ENCODE measurements at places on chromosomes 3 and 15. TPM values are rescaled to one million over a fixed set of nuclear protein-coding genes. Genes with fewer than 3 reads are reported as not detected.

Gene MINDY4B
- not detected for polyA plus RNA-seq

Gene ATXN7
- polyA plus RNA-seq = 31.6 TPM

Gene HIGD2B
- 0.21 TPM for polyA plus RNA-seq

Gene DUOXA2
- not detected for polyA plus RNA-seq

Gene PPP1R14D
- polyA plus RNA-seq = not detected

DNA sequence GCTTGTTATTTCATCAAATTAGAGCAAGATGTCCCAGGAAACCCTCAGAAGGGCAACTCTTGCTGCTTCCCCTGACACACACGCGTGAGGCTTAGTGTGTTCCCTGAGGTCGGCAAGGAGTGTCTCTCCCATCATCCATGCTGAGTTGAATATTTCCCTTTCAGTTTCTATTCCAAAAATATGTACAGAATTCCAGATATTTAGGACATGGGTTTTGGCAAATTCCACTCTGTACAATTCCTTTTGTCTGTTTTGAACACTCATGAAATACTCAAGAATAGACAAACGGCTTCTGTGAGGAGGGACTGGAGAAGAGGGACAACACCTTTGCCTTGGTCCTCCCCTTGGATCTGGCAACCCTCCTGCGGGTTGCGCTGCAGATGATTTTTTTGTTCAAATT is 138.0 kb downstream of the DUT start:
- no peak for DNase-seq

DNA sequence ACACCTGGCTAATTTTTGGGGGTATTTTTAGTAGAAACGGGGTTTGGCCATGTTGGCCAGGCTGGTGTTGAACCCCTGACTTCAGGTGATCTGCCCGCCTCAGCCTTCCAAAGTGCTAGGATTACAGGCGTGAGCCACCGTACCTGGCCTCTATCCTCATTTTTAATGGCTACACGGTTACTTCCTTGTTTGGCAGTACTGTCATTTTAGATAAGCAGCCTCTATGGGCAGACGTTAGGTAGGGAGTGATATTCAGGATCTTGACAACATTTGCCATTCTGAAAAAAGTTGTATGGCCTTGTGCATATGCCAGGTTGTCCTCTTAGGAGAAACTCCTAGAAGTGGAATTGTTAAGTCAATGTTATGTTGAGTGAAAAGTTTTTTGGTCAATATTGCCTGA is 141.7 kb downstream of the ITPR1 start:
- no peak for DNase-seq

DNA sequence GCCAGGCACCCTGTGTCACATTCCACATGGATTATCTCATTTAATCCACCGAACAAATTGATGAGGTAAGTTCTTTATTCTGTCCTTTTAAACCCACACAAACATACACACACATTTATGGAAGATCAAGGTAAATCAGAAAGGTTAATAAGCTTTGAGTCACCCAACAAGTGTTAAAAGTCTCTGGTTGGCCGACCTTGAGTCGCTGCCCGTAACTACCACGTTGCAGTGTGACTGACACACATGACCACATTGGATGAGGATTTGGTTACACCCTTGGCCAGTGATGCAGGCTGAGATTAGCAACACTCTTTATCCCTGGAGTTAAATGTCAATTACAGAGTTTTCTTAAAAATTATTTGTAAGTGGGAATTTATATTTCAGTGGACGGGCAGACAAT is 19.2 kb downstream of the FOXP1 start:
- no peak for DNase-seq

- no peak for DNase-seq
These were observed 20.7 kb downstream of the MB21D2 start for GRCh38 chr3:192897005-192897404.

DNA sequence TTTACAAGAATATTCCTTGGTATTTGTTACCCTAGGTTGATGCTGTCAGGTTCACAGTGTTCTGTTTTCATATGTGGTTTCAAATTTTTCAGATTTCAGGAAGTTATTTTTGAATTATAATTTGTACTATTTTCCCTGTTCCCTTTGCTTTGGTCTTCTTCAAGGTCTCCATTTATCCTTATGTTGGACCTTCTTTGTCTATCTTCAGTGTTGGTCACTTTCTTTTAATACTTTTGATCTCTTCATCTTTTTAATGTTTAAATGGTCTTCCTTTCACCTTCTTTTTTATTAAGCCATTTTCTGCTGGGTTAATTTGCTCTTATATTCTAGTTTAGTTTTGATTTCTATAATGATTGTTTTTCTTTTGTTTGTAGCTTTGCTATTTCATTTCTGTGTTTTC is 61.3 kb downstream of the KLHL25 start:
- DNase-seq = no peak

GRCh38 chr3:94061297-94061696 is 1.4 kb downstream of the DHFR2 start:
- DNase-seq = no peak

GRCh38 chr3:178767581-178767980 is 231.3 kb downstream of the KCNMB2 start:
- DNase-seq = no peak

DNA sequence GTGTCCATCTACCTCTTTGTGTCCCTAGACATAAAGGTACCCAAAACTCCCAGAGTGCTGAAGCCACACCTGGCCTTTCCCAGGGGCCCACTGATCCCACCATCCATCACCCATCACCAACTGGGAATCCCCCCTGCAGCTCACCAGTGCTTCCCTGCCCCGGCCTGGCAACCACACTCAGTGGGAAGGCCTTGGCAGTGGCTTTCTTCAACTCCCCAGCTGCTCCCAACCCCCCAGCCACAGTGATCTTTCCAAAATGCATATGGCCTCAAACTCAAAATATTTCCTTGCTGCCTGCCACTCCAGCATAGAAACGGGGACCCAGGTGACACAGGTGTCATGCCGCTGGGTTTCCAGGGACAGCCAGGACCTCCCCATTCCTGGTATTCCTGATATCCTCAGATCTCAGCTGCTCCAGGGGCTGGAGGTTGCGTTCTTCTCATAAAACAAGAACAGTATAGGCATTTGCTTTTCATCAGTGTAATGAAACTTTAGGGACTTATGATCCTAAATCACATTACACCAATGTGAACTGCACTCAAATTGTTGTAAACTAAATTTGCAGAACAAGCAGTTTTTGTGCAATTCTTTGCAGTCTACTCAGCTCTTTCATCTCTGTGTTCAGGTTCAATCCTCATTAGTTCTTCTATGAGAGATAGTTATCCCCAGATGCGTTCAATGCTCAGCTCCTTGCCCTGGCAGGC is 1.3 kb downstream of the OCA2 start:
- DNase-seq = no peak

DNA sequence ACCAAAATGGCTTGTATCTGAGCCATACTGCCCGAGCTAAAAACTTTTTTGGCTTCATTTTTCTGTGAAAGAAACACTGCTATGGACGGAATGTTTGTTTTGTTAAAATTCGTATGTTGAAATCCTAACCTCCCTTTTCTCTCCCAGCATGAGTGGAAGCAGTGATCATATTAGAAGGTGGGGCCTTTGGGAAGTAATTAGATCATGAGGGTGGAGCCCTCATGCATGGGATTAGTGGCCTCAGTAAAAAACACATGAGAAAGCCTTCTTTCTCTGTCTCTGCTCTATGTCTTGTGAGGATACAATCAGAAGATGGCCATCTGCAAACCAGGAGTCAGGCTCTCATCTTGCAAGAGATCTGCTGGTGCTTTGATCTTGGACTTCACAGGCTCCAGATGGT is 7.4 kb upstream of the FNDC3B start:
- no peak for DNase-seq

DNA sequence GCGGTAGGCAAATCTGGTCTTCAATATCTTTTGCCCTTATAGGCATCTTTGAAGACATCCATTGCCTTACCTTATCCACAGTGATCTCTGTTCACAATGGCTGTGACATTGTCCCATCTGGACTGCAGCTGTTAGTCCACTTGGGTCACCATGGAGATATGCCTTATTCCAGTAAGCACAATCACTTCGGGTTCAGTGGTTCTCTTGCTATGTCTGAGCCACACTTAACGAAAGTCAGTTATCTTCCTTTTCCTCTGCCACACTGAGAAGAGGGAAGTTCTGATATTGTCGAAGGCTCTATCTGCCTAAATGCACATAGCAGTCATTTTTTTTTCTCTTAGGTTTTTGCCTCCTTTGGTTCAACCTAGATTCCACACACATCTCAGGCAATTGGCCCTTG is 119.0 kb upstream of the SATB1 start:
- no peak for DNase-seq

DNA sequence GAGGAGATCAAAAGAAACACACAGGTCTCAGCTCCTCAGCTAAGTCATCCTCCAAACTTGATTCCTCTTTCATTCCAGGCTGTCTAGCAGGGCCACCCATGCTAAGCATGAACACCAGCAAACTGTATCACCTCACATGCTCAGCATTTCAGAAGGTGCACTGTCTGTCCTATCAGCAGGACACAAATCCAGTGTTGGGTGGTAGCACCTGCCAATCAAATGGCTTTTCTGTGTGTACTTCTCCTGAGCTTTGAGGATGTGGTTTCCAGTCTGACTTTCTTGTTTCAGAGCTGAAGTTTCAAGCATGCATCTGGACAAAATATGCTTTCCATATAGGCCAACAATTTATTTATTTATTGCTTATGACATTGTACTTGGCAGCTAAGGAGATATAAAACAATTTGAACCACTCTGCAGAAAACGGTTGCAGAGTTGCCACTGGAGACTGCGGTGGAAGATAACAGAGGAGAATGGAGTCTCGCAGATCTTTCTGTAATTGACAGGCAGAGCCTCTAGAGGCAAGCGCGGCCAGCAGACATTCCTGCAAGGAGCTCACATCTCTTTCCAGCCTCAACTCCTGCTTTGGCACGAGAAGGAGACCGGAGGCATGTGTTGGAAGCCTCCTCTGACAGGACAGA is 167.1 kb upstream of the WNT5A start:
- DNase-seq = peak; percentile 11

GRCh38 chr15:96165775-96166174 is 164.7 kb upstream of the NR2F2 start:
- DNase-seq = no peak

DNA sequence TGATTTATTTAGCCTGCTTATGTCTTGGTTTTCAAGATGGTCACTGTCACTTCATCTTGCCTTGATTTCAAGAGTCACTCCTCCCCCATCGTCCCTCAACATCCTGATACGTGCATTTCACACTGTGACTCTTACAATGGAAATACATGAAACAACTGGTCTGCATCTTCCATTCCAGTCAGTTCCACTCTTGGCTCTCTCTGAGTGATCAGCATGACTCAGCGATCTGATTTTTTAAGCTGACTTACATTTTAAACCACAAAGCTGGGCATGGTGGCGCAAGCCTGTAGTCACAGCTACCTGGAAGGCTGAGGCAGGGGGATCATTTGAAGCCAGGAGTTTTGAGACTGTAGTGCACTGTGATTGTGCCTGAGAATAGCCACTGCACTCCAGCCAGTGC is 271.2 kb upstream of the ROPN1 start:
- DNase-seq = no peak

DNA sequence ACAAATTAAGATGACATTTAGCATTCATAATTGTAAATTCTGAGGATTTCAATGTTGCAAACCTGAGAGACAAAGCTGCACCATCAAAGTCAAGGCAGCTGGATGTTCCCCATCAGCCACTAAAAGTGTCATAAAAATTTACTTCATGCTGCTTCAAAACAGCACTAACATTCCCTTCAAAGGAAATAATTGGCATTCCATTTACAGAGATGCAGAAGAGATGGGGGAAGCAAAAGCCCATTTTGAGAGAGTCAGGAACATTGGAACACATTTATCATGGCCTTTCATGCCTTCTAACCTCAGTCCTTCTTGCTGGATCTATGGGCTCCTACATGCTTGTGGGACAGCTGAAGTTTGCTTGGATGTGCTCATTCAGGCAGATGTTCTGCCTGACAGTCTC is 6.4 kb upstream of the TMEM158 start:
- no peak for DNase-seq

DNA sequence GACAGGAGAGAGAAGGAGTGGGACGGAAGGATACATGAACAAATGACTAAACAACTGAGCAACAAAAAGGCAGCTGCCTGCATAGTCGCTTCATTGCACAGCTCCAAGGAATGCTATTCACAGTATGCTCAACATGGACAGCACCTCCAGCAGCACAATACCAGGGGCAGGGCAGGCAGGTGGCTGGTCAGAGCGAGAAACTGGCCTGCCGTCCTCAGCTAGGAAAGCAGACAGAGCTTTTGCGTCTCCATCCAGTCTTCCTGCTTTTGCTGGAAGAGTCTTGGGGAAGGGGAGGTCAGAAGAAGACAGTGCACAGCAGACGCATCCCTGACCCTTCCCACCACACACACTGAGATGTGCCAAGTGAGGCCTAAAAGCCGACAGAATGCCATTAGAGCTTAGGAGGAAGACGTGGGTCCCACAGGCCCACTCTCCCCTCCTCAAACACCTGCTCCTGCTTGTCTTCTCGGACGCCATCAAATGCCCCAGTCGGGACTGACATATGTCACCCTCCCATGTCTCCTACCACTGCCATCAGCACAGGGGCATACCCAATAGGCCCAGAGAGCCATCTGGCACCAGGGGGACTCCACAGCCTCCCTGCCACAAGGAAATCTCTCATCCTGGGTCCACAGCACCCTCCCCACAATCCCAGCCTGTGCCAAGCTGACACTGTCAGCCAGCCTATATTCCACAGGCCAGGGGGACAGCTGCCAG is 3.9 kb downstream of the RAB6B start:
- DNase-seq = no peak
